OCI-M1 (cell line): ENCODE measurements at places on chromosomes 13 and 19.

DNA sequence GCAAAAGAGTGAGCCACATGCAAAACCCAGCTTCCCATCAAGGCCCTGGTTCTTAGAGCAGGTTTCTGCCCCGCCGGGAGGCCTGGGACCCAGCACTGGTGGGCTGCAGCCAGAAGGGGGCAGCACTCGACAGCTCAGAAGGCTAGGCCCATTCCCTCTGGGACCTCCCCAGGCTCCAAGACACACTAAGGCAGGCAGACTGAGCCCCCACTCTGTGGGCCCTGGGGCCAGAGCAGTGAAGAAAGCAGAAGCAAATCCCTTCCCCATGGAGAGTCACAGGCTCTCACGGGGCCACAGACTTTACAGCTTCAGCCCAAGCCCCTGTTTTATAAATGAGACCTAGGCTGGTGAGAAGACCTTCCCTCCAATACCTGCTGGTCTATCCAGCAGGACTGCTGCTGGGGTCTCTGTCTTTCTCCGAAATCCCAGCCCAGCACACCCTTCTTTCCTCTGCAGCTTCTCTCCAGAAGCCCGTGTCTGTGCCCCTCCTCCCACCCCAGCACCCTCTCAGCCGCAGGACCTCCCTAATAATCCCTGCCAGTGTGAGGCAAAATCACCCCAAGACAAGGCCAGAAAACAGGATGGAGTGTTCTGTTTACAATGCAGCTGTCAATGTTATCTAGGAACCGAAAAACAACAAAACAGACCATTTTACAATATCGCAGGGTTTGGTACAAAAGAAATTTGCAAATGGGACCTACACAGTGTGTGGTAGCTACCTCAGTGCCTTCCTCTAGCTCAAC, 109.3 kb downstream of the ABCC4 start:
- peak; percentile 91 for DNase-seq

- no peak for DNase-seq
Measured at GRCh38 chr19:40378509-40378908, 11.5 kb downstream of the HIPK4 start.

- DNase-seq, result no peak
Measured at GRCh38 chr13:113129480-113129879, 6.9 kb downstream of the F10 start.

- peak; percentile 54 for DNase-seq
Measured at GRCh38 chr19:42143341-42144234, 11.3 kb upstream of the POU2F2 start.

- DNase-seq, result peak; percentile 67
Measured at GRCh38 chr19:12782424-12783290, 7.3 kb upstream of the HOOK2 start.

DNA sequence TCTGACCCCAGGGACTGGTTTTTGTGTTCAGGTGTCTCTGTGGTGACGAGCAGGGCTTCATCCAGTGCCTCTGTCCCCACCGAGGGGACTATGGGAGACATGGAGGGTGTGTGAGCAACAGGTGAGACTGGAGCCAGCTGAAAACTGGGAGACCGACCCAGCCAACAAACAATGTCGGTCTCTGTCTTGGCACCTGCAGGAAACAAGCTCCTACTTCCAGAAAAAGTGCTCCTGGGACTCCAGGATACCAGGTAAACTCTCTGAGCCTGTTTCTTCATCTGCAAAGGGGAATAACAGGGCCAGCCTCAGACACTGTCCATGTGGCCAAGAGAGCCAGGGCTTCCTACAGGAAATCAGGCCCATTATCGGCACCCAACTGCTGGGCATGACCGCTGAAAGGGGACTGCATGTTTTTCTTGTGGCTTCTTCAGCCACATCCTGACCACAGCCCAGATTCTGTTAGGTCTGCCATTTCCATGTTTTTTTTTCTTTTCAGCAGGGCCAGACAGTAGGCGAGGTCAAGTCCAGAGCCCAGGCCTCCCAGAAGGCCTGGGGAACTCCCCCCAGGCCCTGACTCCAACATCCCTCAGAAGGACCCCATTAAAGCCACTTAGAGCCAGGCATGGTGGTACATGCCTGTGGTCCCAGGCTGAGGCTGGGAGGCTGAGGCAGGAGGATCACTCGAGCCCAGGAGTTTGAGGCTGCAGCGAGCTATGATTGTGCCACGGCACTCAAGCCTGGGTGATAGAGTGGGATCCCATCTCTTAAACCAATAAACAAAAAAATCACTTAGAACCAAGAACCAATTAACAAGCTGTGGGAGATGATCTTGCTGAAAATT, 836 bp upstream of the BST2 start:
- peak; percentile 90 for DNase-seq

DNA sequence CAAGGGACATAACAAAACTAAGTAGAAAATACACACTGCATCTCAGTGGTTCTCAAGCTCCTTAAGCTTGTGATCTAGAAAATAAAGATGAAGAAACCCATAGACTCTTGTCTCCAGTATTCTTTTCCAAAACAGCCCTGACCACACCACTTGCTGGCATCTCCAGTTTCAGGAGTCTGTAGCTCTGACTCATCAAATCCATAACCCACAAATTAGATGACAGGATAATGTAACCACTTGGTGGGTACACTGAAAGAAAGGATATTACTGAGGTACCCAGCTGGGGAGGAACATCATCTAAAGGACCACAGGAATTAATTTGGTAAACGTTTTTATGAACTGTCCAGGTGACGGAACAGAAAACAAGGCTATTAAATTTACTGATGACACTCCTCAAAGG, 214.7 kb downstream of the VWA8 start:
- DNase-seq, result no peak

DNA sequence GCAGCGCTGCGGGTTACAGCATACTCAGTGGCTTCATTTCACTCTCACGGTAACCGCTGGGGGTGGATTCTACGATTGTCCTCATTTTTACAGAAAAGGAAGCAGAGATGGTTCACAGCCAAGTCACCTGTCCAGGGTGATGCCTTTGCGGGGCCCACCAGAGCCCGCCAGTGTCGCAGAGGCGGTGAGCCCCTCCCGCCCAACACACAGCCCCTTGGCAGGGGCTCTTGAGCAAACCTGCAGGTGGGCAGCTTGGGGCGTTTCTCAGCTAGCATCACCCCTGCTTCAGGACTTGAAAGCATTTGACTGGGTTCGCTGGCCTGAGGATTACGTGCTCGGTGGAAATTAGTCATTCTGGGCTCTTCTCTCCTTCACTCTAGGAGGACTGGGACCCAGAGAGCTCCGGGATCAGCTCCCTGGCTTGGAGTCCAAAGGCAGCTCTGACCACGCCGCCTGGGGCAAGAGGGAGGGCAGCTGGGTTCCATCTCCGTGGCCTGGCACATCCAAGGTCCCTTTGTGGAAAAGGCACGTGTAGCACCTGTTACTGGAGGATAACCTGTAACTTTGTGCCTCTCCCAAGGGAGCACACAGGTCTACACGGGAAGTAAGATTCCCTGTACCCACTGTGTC, 62.5 kb upstream of the F7 start:
- no peak for DNase-seq

GRCh38 chr13:48660361-48661076, 6.8 kb downstream of the CYSLTR2 start:
- DNase-seq, result peak; percentile 75

- peak; percentile 84 for DNase-seq
Measured at GRCh38 chr19:19259741-19260140, 13.4 kb downstream of the TM6SF2 start.

DNA sequence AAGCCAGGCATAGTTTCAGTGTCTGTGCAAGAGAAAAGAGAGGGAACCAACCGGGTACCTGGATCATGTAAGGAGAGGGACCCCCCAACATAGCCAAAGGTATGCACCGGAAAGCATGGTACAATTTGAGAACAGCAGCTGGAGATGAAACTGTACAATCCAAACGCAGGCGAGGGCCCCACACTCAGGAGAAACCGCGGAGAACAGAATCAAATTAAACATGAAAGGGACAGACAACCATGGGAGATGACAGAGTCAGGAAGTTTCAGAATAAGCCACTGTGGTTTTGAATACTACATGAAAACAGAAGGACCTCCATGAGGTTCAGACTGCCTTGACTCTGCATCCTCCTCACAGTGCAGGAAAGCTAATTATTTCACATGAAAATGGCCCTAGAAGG, 62.9 kb upstream of the SPATA13 start:
- DNase-seq, result no peak

DNA sequence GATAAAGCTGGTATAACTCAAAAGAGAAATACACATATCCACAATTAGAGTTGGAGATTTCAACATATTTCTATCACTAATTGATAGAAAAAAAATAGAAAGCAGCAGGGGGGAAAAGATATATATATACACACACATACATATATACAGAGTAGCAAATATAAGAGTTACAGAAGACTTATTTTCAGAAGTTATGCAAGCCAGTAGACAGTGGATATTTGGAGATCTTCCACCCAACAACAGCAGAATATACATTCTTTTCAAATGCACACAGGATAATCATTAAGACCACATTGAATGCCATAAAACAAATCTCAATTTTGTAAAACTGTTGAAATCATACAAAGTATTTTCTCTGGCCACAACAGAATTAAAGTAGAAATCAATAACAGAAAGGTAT, 192.8 kb downstream of the LACC1 start:
- DNase-seq, result no peak

DNA sequence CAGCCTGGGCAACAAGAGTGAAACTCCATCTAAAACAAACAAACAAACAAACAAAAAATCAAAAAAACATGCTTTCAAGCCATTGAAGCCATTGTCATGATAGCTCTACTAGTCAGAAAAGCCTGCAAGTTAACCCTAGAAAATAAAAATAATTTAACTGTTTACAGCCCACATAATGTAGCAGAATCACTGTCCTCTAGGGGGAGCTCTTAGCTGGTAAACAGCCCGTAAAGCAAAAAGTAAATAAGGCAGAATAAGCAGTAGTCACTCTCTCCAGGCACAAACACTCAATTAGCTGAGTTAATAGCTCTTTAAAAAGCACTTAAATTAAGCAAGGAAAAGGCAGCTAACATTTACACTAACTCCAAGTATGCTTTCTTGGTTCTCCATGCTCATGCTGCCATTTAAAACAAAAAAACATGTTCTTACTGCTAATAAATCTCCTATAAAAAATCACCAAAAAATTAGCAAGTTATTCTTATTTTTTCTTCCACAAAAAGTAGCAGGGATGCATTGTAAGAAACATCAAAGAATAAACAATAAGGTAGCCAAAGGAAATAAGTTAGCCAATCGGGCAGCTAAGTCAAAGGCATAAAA, 11.3 kb downstream of the LILRB4 start:
- peak; percentile 76 for DNase-seq

DNA sequence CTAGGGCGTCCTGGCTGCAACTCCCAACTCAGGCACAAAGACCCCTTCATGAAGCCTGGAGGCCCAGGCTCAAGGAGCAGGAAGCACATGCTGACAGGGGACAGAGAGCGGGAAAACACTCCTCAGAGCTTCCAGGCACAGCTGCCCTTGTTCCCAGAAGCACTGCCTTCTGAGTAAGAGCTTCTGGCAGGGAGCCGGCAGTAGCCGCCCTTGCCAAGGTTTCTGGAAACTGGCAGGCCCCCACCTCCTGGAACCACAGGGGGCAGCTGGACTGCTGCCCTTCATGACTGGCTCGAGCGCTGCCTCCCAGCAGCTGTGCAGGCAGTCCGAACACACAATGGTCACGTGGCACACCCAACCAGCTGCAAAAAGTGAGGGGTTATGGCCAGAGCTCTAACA, 33.6 kb upstream of the EPHX3 start:
- DNase-seq, result no peak

DNA sequence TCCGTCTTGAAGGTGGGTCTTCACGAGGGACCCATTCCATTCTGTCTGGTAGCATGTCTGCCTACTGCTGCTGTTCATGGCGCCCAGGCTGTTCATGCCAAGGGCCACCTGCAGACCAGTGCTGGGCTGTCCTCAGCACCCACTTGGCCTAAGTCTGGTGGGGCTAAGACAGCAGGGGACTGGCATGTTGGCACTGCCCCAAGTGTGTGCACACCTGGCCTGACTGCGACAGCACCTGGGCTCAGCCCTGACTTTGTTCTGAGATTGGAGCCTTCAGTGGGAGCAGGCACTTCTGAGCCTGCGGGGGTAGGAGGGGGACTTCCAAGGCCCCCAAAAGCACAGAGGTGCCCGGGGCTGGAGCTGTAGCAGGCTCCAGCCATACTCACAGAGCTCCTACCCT, 250.8 kb upstream of the EDNRB start:
- DNase-seq, result no peak
